ENCODE measurements at places on chromosomes 16 and 17. TPM values are rescaled to one million over a fixed set of nuclear protein-coding genes. Genes with fewer than 3 reads are reported as not detected.

- H3K27ac ChIP-seq, result no peak overlapping the region
- no peaks in the 10 kb centered on the region for H3K4me1 ChIP-seq
- peaks cover 2% of the 10 kb centered on the region for H3K27me3 ChIP-seq
- H3K36me3 ChIP-seq, result peaks cover 42% of the 10 kb centered on the region
Measured at GRCh38 chr17:39568702-39569101, 39.0 kb downstream of the NEUROD2 start.

SMIM36 gene
- total RNA-seq, result not detected

- no peaks in the 10 kb centered on the region for H3K36me3 ChIP-seq
- peaks cover 53% of the 10 kb centered on the region for H3K27me3 ChIP-seq
- H3K4me3 ChIP-seq, result no peak overlapping the region
- no peaks in the 10 kb centered on the region for H3K4me1 ChIP-seq
- no peak for DNase-seq
Measured at GRCh38 chr17:57810721-57811637, 38.9 kb downstream of the MRPS23 start.

- no peaks in the 10 kb centered on the region for H3K27me3 ChIP-seq
- H3K36me3 ChIP-seq, result peaks cover 31% of the 10 kb centered on the region
- peak overlapping the region; percentile 78 for H3K4me3 ChIP-seq
- peaks cover 66% of the 10 kb centered on the region for H3K4me1 ChIP-seq
- H3K27ac ChIP-seq, result peak overlapping the region; percentile 85
- no peak for DNase-seq
Measured at GRCh38 chr17:42378959-42379594, 9.2 kb downstream of the STAT3 start.

- DNase-seq, result no peak
- peaks cover 14% of the 10 kb centered on the region for H3K4me1 ChIP-seq
- H3K36me3 ChIP-seq, result peaks cover 1% of the 10 kb centered on the region
- H3K27me3 ChIP-seq, result peaks cover 28% of the 10 kb centered on the region
- H3K27ac ChIP-seq, result peak overlapping the region; percentile 40
Measured at GRCh38 chr17:41813152-41813680, 412 bp downstream of the FKBP10 start.

NRN1L gene
- 0.76 TPM for total RNA-seq

DHRS7C gene
- total RNA-seq, result not detected

GRCh38 chr16:55824473-55825000, 8.4 kb downstream of the CES1 start:
- no peaks in the 10 kb centered on the region for H3K4me1 ChIP-seq
- no peak overlapping the region for H3K4me3 ChIP-seq
- H3K27me3 ChIP-seq, result peaks cover 2% of the 10 kb centered on the region
- DNase-seq, result no peak
- H3K36me3 ChIP-seq, result no peaks in the 10 kb centered on the region
- no peak overlapping the region for H3K27ac ChIP-seq

DNA sequence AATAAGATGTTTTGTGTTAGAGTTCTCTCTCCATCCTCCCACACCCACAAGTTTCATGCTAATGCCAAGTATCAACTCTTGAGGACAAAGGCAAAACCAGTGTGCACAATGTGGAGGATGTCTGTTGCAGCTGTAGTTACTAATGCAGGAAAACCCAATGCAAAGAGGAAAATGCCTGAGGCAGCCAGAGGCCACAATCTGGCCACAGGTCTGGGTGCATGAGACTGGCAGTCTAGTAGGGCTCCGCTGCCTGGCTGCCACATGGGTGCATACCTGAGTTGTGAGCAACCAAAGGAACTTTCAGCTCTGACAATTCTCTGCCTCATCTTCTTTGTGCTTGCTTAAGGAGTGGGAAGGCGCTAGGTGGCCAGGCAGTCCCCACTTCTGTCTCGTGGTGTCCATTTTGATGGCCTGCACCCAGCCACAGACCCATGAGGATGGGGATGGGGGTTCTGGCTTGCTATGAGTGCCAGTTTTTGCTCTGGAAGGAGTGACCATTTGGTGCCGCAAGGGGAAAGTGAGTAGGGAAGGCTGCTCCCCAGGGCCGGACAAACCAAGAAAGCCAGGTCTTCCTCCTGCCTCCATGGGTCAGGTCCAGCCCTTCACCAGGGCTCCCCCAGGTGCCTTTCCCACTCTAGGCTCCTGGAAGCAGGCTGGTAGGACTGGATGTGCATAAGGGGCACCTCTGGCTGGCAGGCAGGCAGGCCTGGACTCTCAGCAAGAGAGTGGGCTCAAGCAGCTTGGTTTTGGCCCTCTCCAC, 4.2 kb upstream of the GFOD2 start:
- H3K27me3 ChIP-seq, result no peaks in the 10 kb centered on the region
- no peak overlapping the region for H3K27ac ChIP-seq
- DNase-seq, result no peak
- peaks cover 22% of the 10 kb centered on the region for H3K4me1 ChIP-seq
- peaks cover 17% of the 10 kb centered on the region for H3K36me3 ChIP-seq
- no peak overlapping the region for H3K4me3 ChIP-seq

- peaks cover 13% of the 10 kb centered on the region for H3K36me3 ChIP-seq
- no peak overlapping the region for H3K4me3 ChIP-seq
- peaks cover under 1% of the 10 kb centered on the region for H3K4me1 ChIP-seq
Measured at GRCh38 chr17:8366231-8366630, 10.3 kb downstream of the KRABD2 start.

CHRNB1 gene
- 7.0 TPM for total RNA-seq

- DNase-seq, result no peak
- H3K27ac ChIP-seq, result no peak overlapping the region
- no peaks in the 10 kb centered on the region for H3K36me3 ChIP-seq
- no peak overlapping the region for H3K4me3 ChIP-seq
- H3K27me3 ChIP-seq, result peaks cover 1% of the 10 kb centered on the region
- no peaks in the 10 kb centered on the region for H3K4me1 ChIP-seq
Measured at GRCh38 chr17:6523330-6523729, 33.0 kb downstream of the PITPNM3 start.

DNA sequence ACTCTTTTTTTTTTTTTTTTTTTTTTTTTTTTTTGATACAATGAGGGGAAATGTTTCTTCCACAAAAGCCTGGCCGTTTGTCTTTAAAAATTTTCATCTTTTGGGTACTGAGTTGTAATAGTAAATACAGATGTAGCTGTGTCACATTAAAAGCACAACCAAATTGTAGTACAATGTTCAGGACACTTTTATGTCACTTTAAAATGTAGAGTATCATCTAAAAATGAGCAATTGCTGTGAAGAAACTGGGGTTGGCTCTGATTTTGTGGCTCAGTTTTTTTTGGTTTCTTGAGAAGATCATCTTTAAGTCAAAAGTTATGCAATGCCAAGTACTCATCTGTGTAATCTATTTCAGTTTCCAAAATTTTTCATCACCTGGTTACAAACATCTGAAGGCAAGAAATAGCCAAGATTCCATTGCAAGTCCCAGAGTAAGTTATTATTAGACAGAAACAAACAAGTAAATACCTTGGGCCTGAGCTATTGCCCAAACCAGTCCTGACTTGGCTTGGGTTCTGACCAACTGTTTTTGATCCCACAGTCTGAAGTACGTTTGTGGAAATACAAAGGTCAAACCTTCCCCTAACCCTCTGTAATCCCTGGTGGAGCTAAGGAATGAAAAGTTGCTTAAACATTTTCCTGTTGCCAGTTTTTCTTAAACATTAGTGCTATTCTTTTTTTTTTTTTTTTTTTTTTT, 717.2 kb downstream of the WWOX start:
- H3K36me3 ChIP-seq, result no peaks in the 10 kb centered on the region
- no peak for DNase-seq
- no peak overlapping the region for H3K27ac ChIP-seq
- H3K27me3 ChIP-seq, result peaks cover 4% of the 10 kb centered on the region
- H3K4me1 ChIP-seq, result no peaks in the 10 kb centered on the region

GRCh38 chr16:79051313-79051712, 549.2 kb downstream of the MAF start:
- no peak overlapping the region for H3K4me3 ChIP-seq
- H3K36me3 ChIP-seq, result no peaks in the 10 kb centered on the region
- DNase-seq, result no peak
- peaks cover 9% of the 10 kb centered on the region for H3K4me1 ChIP-seq
- peaks cover 5% of the 10 kb centered on the region for H3K27me3 ChIP-seq
- no peak overlapping the region for H3K27ac ChIP-seq

All from activated T-helper 1 cell treated with anti-CD3 and anti-CD28 coated beads, Interleukin-12 subunit alpha, Interleukin-12 subunit beta, Interleukin-2, Interleukin-4 antibody, amounts not matched to agents 30 ng/mL and 10 ng/mL and 1 ng/mL, durations not matched to agents 14 hours and 24 hours and 36 hours (primary cell).